ENCODE measurements at places on chromosomes 2 and 18.

DNA sequence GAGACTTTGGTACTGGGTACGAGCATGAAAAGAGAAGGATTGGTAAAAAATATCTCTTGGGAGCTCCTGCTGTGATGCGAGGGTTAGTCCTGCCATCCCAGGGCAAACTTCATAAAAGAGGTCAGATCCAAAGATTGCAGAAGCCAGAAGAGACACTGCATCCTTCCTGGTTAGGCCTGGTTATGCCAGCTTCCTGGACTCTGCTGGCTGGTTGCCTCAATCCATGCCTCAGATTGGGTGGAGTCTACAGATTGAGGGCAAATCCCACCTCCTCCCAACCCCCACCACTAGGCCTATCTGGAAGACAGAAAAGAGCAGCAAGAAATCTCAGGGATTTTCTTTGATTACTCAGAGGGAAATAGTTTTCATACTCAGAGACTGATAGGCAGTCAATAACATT lies 5.3 kb upstream of the ACADL start:
- H3K27me3 ChIP-seq: no peaks in the 10 kb centered on the region
- no peaks in the 10 kb centered on the region for H3K36me3 ChIP-seq
- no peak overlapping the region for H3K27ac ChIP-seq

GRCh38 chr2:28702415-28702861 lies 49.2 kb upstream of the PPP1CB start:
- peak; percentile 76 for DNase-seq
- H3K36me3 ChIP-seq: no peaks in the 10 kb centered on the region
- H3K4me3 ChIP-seq: no peak overlapping the region
- H3K4me1 ChIP-seq: peaks cover 5% of the 10 kb centered on the region

- DNase-seq: no peak
- peaks cover 79% of the 10 kb centered on the region for H3K4me1 ChIP-seq
- H3K27me3 ChIP-seq: no peaks in the 10 kb centered on the region
- no peak overlapping the region for H3K4me3 ChIP-seq
- H3K36me3 ChIP-seq: no peaks in the 10 kb centered on the region
Observed at GRCh38 chr2:120761164-120761861, 25.6 kb downstream of the GLI2 start.

GRCh38 chr18:23918395-23919032 lies 96.0 kb upstream of the TTC39C start:
- H3K27ac ChIP-seq: no peak overlapping the region
- H3K4me3 ChIP-seq: no peak overlapping the region
- H3K4me1 ChIP-seq: no peaks in the 10 kb centered on the region
- peak; percentile 94 for DNase-seq
- no peaks in the 10 kb centered on the region for H3K36me3 ChIP-seq

DNA sequence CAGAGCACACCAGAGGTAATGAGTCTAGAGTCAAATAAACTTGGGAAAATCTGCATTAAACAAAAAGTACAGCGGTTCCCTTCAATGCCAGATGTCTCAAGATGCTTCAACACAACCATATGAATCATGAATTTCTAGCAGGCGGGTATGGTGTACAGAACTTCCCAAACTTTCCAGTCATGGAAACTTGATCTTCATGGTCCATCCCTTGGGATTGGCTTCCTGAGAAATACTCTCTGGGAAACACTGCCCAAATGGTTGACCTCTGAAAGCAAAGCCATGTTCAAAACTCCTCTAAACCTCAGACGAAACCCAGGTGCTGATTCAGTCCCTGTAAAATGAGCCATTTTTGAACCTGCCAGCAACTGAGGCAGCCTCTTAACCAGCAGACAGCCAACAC lies 16.4 kb upstream of the TMEM247 start:
- H3K4me1 ChIP-seq: peaks cover 24% of the 10 kb centered on the region
- no peak for DNase-seq
- no peaks in the 10 kb centered on the region for H3K27me3 ChIP-seq
- no peak overlapping the region for H3K27ac ChIP-seq
- H3K4me3 ChIP-seq: no peak overlapping the region

DNA sequence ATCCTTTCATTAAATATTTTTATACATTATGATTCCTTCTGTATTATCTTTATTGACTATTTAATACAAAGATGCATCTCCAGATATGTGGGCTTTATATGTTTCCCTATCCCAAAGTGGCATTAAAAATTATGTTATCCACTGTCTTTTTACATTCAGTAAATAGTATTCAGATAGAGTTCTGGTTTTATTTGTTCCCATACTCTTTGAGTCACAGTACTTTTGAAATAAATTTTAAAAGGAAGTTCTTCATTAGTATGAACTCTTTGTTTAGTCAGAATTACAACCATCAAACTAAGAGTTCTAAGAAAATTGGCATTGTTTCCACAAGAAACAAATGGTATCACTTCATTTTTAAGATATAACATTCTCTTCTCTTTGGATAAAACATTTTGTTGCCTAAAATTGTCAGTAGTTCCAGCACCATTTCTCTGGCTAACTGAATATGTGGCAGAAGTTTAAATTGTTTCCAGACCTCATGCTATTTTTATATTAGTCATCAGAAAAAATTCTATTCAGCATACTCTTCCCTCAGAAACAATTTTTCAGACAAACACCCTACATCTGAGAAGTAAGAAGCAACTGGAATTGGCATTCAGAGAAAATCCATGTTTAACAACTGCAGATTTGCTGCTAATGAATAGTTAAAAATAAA lies 88.5 kb upstream of the COL5A2 start:
- H3K4me3 ChIP-seq: no peak overlapping the region
- no peaks in the 10 kb centered on the region for H3K27me3 ChIP-seq
- no peak for DNase-seq
- H3K4me1 ChIP-seq: no peaks in the 10 kb centered on the region
- H3K36me3 ChIP-seq: no peaks in the 10 kb centered on the region

DNA sequence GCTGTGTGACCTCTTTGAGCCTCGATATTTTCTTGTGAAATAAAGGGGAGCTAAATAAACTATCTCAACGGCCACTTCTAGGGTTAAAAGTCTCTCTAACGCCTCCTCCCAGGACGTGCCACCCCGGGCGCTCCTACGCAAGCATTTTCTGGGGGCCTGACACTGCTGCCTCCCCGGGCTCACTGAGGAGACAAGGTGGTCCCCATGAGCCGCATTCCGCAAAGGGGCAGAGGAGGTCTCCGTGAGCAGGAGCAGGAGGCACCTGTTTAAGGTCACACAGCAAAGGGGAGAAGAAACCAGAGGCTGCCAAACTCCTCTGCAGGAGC lies 913 bp upstream of the WNT10A start:
- H3K4me3 ChIP-seq: no peak overlapping the region
- no peaks in the 10 kb centered on the region for H3K36me3 ChIP-seq
- H3K27ac ChIP-seq: no peak overlapping the region
- no peaks in the 10 kb centered on the region for H3K27me3 ChIP-seq
- no peak for DNase-seq
- peaks cover 24% of the 10 kb centered on the region for H3K4me1 ChIP-seq

- no peaks in the 10 kb centered on the region for H3K36me3 ChIP-seq
- no peak overlapping the region for H3K4me3 ChIP-seq
- no peak overlapping the region for H3K27ac ChIP-seq
- DNase-seq: no peak
- no peaks in the 10 kb centered on the region for H3K27me3 ChIP-seq
Observed at GRCh38 chr2:199524689-199525574, 67.2 kb upstream of the SATB2 start.

GRCh38 chr2:127776122-127776780 lies 34.7 kb downstream of the WDR33 start:
- H3K27ac ChIP-seq: no peak overlapping the region
- no peaks in the 10 kb centered on the region for H3K27me3 ChIP-seq
- no peaks in the 10 kb centered on the region for H3K36me3 ChIP-seq

DNA sequence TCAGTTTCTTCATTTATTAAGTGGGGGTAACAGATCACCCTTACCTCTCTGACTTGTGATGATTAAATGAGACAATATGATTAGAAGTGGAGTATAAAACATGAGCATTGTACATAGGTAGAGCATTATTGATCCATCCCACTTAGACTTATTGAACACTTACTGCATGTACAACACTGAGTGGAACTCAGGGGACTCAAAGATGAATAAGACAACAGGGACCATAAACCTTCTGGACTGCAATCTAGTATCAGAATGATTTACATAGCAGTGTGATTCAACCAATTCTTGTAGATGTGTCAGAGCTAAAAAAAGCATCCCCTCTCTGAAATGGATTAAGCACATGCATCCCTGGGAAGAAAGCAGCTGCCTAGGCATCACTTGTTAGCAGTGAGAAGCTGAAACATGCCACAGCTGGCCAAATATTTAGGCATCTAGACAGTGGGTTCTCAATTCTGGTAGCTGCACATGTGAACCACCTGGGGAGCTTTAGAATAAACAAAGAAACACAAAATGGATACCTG lies 111.5 kb downstream of the CYRIA start:
- no peak for DNase-seq
- no peaks in the 10 kb centered on the region for H3K36me3 ChIP-seq
- no peaks in the 10 kb centered on the region for H3K27me3 ChIP-seq
- H3K27ac ChIP-seq: no peak overlapping the region

DNA sequence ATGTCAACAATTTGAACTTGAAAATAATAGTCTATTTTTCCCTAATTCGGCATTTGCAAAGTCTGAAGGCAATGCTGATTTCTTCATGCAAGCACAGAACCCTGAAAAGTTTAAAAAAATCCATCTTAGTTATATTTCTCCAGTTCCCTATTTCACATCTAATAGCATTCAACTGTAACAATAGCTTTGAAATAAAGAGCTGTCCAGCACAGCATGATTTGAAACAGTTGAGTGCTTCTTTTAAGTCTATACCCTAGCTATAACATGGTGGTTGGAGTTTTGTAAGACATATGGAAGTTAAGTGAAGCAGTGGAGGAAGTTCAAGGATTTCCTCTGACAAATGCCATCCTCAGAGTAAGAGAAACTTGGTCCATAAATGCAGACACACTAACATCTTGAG lies 691.9 kb downstream of the ERBB4 start:
- H3K36me3 ChIP-seq: no peaks in the 10 kb centered on the region
- DNase-seq: no peak
- no peaks in the 10 kb centered on the region for H3K4me1 ChIP-seq
- H3K27me3 ChIP-seq: no peaks in the 10 kb centered on the region
- H3K27ac ChIP-seq: no peak overlapping the region

- no peak overlapping the region for H3K4me3 ChIP-seq
- no peaks in the 10 kb centered on the region for H3K27me3 ChIP-seq
- H3K4me1 ChIP-seq: no peaks in the 10 kb centered on the region
- DNase-seq: no peak
Observed at GRCh38 chr2:225140723-225141122, 98.5 kb upstream of the DOCK10 start.

DNA sequence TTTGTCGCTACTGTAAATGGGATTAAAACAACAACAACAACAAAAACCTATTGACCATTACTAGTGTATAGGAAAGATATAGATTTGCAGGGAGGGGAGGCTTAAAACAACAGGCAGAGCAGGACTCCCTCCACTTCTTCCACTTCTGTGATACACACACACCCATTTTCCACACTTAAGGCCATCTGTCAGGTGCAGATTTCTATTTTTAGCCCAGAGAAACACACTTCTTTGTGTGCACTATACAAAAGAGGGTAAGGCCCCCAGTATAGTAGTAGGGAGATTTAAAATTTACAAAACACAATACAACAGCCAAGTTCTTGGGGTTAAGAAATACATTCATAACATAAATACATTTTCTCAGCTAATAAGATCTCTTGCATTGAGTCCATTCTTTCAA lies 22.4 kb downstream of the PTPN2 start:
- no peak overlapping the region for H3K27ac ChIP-seq
- H3K27me3 ChIP-seq: no peaks in the 10 kb centered on the region
- no peak for DNase-seq
- no peaks in the 10 kb centered on the region for H3K36me3 ChIP-seq

DNA sequence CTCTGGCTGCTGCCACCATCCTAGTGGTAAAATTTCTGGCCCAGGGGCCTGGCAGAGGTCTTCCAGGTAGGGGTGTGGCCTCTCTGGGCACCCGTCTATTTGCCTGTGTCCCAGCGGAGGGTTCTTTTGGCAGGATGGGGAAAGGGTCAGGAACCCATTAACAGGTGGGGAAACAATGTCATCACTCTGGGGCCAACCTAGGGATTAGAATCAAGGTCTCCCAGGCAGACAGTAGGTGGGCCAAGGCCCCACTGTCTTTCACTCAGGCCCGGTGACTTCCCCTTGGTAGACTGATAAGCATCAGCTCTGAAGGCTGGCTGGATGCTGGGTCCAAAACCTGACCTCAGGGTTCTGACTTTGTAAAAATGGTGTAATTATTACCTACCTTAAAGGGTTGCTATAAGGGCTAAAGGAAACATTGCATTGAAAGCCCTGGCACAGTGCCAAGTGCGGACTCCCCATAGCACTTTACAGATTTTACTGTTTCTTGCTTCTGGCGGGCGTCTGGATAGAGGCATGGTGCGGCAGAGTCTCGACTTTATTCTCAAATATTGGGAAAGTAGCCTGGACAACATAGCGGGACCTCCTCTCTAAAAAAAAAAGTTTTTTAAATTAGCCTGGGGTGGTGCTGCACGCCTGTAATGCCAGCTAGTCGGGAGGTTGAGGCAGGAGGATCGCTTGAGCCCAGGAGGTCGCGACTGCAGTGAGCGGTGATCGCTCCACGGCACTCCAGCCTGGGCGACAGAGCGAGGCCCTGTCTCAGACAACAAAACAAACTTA lies 2.2 kb downstream of the LBX2 start:
- H3K4me3 ChIP-seq: peak overlapping the region; percentile 32
- no peaks in the 10 kb centered on the region for H3K27me3 ChIP-seq
- peaks cover 18% of the 10 kb centered on the region for H3K4me1 ChIP-seq
- H3K36me3 ChIP-seq: no peaks in the 10 kb centered on the region
- DNase-seq: no peak

DNA sequence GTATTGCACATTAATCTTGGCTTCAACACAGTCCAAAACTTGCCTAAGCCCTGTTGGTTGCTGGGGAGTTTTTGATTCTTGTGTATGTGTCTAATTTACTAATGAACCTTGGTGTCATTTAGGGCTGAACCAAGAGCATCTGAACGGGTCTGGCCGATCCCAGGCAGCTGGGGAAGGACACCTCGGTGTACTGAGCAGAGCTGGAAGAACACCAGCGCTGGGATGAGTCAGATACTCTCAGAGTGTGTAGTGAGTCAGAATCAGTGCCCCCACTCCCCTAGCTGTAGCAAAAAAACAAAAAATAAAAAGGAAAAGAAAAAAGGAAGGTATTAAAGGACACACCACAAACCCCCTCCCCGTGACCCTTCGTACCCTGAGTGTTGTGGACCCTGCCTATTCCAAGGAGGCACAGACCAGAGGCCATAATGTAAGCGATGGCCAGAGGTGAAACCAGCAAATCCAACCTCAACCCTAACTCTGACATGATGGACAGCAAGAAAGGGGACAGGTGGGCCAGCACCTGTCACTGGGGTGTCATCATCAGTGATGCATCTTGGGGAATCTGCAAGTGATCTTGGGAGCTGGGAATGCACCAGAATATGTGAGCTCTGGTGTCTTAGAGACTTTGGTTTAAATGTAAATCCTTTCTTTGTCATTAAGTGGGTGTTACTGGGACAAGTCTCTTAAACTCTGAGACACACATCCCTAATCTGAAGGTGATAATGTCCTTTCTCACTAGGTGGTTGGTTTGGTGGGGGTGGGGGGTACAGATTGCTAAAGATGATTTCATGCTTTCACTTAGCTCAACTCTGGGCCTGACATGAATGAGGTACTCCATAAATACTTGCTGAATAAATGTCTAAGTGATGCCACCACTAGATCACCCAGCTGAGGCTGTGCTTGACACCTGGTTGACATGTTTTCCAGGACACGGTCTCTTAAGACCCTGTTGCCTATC lies 34.2 kb upstream of the NCOA1 start:
- no peak overlapping the region for H3K4me3 ChIP-seq
- H3K4me1 ChIP-seq: no peaks in the 10 kb centered on the region
- peak; percentile 78 for DNase-seq
- no peak overlapping the region for H3K27ac ChIP-seq
- H3K27me3 ChIP-seq: no peaks in the 10 kb centered on the region
